ENCODE measurements at places on chromosomes 4 and X.

GRCh38 chr4:113248320-113248719, 198.9 kb downstream of the ANK2 start:
- DNase-seq: peak; percentile 47

DNA sequence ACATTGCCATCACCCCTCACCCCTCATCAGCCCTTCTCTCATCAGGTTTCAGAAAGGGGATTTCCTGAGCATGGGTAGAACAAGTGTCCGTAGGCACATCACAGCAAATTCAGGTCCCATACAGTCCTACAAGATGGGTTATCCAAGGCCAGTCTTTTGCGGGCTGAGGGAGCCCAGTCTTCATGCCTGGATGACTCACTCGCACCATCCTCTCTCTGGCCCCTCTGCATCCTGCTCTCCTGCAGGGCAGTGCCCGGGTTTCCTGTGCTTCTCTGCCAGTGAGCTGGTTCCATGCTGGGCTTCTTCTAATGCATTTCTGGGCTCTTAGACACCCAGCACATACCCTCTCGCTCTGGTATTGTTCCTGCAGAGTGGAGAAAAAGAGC, 7.3 kb upstream of the INTS6L start:
- DNase-seq: no peak

DNA sequence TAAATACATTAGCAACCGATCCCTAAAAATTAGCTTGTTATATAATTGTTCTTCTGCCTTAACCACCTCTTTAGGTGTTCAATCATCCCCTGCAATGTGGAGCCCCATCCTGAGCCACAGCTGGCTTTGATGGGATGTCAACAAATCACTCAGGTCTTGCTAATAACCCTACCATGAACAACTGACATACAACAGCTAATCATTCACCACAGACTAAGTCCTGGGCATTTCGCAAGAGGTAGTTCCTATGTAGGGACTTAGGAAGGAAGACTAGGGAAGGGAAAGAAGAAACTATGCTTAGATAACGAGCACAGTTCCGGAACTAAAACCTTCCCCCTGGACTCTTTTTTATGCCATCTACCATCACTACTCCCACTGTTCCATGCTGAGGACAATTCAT, 63.6 kb upstream of the PTCHD1 start:
- DNase-seq: no peak

DNA sequence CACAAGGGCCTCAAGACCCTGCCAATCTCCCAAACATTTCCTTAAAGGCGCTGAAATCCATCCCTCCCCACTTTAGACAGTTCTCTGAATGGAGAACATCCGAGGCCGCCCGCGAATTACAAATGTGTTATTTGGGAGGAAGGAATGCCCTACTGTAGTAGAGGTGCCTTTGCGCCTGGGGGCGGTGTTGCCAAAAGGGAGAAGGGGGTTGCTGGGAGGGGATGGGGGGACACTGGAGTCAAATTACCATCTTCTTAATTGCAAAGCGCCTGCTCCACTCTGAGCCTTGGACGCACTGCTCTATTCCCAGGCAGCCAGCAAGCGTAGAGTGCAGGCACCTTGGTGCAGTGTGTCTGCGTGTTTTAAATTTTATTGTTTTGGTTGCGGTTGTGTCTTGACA, 2.7 kb downstream of the TMEM255A start:
- DNase-seq: peak; percentile 20

GRCh38 chr4:183721207-183722081, 62.4 kb downstream of the TRAPPC11 start:
- peak; percentile 28 for DNase-seq

DNA sequence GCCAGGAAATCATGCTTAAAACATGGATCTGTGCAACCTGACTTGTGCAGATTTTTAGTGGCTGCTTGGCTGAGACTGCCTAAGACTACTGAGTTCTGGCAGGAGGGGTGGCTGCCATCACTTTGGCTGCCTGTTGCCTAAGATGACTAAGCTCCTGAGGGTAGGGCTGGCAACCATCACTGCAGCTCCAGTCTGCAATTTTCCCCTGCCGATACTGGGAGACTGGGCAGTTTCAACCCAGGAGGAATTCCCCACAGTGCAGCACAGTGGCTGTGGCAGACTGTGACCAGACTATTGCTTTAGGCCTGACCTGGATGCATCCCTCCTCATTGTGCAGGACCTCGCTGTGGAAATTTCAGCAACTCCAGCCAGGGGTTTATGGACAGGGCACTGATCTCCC, 544.9 kb downstream of the ANKRD50 start:
- no peak for DNase-seq

DNA sequence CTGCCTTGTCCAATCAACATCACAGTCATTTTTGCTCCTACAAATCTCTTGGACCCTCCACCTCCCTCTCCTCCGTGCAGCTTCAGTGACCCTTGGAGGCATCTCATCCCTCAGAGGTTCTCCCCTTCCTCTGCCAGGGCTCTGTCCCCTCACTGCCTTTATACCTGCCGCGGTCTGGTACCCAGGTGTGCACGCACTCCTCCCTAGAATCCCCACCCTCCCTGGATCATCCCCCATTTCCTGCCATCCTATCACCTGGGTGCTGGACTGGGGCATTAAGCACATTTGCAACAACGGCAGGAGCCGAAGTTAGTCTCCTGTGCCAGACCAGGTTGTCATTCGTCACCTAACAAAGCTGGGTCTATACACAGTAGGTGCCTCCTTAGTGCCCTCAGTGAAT, 10.1 kb downstream of the TMEM271 start:
- DNase-seq: no peak

- DNase-seq: peak; percentile 16
These were observed 180.7 kb downstream of the CEP135 start for GRCh38 chr4:56129431-56129861.

DNA sequence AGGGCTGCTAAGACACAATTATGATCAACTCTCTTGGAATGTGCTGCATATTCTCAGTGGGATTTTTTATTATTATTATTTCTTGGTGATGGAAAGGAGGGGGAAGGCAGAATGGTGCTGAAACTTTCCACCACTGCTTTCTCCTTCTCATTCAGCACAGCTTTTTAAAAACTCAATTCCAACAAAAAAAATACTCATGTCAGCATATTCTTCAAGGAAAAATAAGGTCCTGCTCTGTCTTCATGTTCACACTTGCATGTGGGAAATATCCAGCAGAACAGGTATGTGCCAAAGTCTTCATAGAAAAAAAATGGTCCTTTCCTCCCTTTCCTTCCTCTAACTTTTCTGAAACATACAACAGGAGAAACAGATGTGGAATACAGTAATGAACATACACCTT, 144.0 kb upstream of the ADAMTS3 start:
- DNase-seq: no peak

GRCh38 chr4:90237751-90238530, 110.7 kb downstream of the CCSER1 start:
- DNase-seq: no peak

DNA sequence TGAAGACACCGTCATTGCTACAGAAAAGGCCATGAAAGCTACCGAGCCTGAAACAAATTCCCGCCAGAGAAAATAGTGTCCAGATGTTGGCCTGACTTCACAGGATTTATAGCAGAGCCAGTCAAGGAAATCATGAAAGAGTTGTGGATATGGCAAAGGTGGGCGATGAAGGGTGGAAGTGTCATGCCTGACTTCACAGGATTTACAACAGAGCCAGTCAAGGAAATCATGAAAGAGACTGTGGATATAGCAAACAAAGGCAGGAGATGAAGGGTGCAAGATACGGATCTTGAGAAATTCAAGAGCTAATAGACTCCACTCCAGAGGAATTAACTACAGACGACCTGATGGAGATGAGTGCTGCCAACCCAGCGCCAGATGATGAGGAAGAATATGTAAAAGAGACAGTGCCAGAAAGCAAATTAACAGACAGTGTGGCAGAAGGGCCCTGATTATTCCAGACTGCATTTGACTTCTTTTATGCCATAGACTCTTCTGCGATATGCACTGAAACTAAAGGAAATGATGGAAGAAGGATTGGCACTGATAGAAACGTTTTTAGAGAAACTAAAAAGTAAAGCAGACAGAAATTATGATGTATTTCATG, 17.2 kb downstream of the TRMT44 start:
- no peak for DNase-seq

Data from endothelial cell (in vitro differentiated cells).